CD14-positive monocyte (primary cell): ENCODE measurements at places on chromosomes 7 and 10.

- no peak for DNase-seq
Observed at GRCh38 chr7:25900877-25901276, 251.1 kb upstream of the NFE2L3 start.

DNA sequence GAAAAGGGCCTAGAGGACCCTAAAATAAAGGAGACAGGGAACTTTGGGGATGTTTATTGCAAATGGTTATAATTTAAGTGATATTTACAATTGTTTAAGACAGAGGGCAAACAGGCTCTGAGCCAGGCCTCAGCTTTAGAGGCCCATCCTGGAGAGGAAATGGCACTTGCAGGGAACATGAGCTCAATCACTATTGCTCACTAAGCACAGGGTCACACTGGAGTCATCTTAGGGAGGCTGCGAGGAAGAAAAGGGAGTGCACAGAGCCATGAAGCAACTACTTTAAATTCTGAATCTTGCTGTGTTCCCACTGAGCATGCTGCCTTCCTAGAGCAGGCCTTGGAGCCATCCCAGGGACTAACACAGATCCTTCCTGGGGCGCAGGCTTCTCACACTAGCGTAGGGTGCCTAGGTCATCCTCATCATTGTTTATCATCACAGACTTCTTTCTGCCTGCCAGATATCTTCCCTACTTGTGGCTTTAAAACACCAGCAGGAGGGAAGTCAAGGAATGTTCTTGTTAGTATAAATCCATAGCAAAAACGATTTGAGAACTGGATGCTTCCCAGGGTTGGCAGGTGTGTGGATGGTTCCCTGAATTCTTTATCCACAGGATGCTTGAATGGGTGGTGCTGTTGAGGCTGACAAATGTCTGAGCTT lies 12.7 kb upstream of the DNAJB12 start:
- DNase-seq = no peak

DNA sequence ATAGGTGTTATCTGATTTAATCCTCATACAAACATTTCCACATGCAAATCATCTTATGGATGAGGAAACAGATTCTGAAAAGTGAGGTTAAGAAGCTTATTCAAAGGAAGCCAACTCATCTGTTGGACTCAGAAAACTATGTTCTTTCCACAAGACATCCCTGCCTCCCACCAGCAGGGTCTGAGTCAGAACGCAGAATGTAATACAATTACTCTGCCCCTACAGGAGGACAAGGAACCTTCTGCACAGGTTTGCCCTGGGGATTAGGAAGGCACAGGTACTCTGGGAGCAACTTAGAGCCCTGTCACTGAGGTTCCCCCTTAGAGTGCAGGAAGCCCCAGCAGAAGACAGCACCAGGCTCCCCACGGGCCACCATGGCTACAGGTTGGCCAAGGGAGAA lies 255.7 kb downstream of the TNS3 start:
- no peak for DNase-seq

DNA sequence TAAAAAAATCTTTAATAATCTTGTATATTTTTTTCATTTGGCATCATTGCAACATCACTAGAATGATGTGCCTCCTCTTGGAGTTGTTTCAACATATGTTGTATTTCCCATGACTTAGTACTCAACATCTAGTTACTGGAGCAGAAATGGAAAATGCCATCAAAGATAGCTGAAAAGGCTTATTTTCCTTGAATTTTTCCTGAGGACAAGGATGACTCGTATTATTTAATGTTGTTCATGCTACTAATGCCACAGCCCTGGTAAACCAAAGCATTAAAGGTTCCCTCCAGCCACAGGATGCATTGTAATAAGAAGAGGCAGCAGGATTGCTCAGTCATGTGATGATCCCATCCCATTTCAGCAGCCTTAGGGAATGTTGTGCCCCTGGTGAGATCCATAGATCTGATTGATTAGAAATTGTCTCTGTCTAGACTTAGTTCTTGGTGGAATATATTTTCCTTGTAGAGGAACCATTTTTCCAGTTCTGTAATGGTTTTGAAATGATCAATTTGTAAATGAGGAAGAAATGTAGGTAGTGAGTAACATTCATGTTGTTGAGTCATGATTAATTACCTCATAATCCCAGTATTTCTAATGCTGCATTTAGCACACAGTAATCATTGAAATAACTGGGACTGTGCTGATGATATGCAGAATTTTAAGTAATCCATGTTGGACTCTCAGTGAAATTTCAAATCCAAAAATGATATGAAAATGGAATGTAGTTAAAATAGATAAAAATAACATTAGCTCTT lies 91.3 kb upstream of the SMIM30 start:
- DNase-seq = no peak

DNA sequence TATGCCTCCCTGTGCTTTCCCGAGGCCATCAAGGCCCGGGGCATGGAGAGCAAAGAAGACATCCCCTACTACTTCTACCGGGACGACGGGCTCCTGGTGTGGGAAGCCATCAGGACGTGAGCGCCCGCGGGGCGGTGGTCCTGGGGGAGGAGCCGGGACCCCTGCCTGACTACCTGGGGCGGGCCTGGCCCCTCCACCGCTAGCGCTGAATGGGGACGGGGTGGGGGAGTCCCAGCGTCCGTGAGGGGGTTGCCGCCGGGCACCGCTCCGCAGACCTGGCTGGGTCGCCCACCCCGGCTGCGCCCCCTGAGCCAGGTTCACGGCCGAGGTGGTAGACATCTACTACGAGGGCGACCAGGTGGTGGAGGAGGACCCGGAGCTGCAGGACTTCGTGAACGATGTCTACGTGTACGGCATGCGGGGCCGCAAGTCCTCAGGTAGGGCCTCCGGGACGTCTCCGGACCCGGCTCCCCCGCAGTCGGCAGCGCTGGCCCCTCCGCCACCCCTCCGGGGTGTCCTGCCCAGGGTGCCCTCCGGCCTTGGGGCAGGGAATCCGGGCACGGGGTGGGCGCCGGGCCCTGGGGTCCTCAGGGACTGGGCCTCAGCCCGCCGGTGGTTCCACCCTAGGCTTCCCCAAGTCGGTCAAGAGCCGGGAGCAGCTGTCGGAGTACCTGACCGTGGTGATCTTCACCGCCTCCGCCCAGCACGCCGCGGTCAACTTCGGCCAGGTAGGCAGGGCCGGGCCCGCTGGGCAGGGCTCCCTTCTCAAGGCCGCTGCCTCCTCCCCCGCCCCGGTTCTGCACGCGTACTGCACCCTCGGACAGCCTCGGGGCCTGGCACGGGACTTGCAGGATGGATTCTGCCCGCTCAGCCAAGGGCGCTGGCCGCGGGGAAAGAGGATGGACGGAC lies 69.3 kb downstream of the ALOX5 start:
- no peak for DNase-seq

DNA sequence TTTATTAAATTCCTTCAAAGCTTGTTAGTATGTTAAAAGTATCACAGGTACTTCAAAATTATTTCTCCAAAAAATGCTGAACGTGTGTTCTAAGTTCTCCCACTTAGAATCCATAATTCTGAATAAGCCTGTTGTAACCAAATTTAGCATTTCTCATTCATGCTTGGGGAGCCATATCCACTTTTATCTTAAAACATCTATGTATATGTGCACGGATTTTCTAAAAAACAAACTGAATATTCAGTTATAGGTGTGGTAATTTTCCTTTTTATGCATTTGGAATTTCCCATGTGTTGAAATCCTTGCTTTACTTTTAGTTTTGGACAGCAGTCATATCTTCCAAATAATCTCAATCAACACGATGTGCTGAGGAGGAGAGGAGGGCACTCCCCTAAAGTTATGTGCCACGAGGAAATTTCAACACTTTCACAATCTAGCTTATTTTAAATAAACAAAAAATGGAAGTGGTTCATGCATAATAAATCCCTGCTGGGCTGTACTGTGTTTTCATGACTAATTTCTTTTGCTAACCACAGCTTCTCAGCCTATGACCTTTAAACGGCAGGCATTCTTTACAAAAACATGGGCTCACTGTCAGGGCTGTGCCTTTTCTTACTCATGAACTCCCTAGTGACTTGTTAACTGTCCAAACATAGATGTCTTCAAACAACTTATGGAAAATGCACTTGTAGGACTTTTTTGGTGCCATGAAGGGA lies 380.3 kb upstream of the SEMA3C start:
- DNase-seq = peak; percentile 23

DNA sequence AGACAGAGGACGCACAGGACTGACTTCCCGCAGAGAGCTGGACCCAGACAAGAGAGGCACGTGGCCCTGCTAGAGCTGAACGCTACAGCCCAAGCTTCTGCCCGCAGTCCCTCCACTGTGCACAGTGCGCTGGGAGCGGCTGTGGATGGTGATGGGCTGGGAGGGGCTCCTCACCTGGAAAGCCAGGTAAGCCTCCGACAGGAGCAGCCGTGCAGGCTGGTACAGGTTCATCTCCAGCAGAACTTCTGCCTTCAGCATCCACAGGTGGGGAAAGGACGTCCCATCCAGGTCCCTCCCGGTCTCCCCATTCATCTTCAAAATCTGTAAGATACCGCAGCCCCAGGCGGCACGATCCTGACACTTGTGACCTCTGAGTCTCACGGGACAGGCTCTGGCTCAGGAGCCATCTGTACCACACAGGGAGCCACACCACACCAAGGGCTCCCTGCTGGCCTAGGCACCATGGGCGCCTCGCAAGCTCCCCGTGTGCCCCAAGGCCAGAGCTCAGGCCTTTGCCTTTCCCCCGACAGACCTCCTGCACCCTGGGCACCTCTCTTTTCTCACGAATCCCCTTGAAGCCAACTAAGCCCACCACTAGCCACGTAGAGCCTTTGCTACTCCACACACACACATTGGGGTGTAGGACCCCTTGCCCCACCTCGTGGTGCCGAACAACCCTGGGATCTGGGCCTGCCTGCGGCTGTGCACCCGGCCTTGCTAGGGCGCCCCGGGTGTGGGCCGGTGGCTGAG lies 76.3 kb downstream of the CFAP46 start:
- no peak for DNase-seq

DNA sequence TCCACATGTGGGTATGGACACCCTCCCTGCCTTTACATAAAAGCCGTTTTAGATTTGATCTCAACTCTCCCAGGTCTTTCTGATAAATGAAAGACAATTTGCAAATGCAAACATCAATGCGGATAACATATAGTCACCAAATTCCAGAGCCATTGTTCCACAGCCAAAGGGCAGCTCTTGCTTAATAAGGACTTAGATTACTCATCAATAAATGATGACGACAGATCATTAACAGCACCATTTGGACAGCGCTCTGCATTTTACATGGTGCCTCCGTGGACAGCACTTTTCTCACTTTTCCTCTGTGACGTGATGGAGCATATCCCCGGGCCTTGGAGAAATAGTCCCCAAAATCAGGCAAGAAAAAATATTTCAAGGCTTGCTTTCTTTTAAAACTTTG lies 370.3 kb upstream of the CELF2 start:
- DNase-seq = no peak

DNA sequence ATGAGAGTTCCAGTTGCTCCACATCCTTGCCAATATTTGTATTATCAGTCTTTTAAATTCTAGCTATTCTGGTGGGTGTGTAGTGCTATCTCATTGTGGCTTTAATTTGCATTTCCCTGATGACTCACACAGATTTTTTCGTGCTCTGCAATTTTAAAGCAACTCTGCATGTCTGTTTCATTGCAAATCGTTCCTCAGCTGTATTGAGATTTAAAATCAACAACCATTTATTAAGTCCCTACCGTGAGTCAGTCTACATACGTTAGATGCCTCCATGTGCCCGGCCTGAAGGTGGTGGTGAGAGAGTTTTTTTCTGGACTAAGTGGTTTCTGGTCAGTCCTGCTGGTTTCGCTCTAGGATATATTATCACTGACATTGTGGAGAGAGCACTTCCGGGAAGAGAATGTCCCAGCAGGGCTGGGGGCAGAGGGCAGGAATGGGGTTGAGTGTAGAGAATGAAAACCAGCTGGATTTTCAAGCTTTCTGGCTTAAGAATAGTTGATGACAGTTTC lies 8.4 kb upstream of the HYCC1 start:
- peak; percentile 56 for DNase-seq

DNA sequence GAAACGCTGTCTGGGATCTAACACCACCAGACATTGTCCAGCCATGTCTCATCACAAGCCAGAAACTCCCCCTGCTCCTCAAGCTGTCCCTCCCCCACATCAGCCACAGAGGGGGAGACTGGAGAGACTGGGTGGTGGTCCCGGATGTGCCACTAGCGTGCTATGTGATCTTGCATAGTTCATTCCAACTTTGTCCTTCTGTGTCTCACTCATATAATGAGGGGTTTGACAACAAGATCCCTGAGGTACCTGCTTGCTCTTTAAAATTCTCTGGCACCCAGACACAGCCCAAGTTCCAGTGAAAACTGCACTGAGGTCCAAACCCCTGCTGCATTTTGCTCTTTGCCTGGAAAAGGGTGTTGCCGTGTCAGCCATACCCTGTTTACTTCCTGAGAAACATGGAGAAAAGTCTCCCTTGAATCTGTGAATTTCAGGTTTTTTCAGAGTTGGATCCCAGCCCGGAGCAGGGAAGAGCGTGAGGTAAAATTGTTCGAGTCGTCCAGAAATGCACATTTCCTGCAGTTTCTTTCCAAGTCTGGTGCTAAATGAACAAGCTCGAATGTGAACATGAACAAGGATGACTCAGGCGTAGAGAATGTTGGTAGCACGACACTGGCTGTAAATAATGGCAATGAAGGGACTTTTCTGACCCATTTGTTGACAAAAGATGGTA lies 156.6 kb downstream of the CCDC3 start:
- DNase-seq = no peak

GRCh38 chr7:8135417-8135816 lies 126.5 kb downstream of the ICA1 start:
- no peak for DNase-seq

DNA sequence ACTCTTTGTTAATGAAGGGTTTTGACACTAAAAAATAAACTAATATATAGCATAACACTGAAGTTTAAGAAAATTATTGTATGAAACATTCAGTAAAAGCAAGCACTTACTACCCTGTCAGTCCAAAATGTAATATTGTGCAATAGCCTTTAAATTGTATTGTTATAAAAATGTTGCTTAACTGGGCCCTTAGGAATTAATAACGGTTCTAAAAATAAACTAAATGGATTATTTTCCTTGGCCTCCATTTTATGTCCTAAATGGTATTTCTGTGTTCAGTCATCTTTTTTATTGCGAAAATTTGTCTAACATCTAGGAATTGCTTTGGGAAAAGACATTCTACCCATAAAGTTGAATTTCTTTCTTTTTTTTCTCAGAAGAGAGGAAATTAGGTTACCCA lies 49.0 kb upstream of the ABI1 start:
- no peak for DNase-seq

DNA sequence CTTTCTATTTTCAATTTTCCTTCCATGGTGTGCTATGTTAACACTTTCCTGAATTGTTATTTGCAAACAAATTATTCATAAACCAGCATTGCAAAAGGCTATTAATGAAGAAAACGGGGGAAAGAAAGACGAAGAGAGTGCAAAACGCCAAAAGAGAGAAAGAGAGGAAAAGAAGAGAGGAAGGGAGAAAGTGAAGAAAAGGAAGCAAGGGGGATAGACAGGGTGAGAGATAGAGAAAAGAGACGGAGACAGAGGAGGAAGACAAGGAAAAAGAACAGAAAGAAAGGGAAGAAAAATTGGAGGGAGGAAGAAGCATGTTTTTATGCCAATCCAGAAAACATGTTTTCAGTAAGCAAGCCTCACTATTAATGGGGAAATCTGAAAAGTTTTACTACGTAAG lies 310.6 kb downstream of the TFEC start:
- DNase-seq = no peak

GRCh38 chr7:24597014-24597413 lies 23.8 kb downstream of the PALS2 start:
- DNase-seq = no peak

GRCh38 chr10:86707505-86707904 lies 39.2 kb downstream of the LDB3 start:
- DNase-seq = no peak

- no peak for DNase-seq
Observed at GRCh38 chr7:81574723-81575326, 195.0 kb downstream of the HGF start.

GRCh38 chr7:5425507-5426225 lies 2.0 kb upstream of the TNRC18 start:
- DNase-seq = no peak
